Hematopoietic multipotent progenitor cell treated with erythropoietin and hydrocortisone succinate and interleukin-3 and kit ligand, for 8 days (in vitro differentiated cells): ENCODE measurements at places on chromosomes 1 and 21.

DNA sequence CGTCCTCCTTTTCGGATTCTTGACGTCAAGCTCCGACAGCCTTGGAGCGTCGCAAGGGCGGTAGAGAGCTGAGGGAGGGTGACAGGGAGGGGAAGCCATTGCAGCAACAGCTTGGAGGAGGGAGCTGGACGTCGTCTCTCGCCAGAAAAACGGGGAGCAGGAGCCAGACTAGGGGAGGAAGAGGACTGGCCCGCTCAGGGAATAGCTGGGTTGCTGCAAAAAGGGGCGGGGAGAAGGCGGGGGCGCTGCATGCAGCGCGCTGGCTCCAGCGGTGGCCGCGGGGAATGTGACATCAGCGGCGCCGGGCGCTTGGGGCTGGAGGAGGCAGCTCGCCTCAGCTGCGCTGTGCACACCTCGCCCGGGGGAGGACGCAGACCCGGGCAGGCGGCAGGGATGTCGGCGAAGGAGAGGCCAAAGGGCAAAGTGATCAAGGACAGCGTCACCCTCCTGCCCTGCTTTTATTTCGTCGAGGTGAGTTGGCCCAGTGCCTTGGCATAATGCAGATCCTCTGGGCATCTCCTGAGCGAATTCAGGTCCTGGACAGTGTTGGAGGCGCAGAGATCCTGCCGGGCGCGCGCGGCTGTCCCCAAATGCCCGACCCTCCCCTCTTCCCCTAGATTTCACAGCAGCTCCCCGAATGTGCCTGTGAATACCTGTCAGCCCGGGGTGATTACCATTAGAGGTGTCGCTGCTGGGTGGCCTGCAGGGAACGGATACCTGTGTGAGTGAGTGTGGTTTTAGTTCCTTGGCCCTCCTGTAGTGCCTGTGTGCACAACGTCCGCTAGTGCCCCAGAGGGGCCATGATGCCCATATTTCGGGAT is at the start of gene PLPPR4:
PLPPR4 (plus strand) TSS at position 292 of the 821 bp plus-strand sequence; CDS start at position 394, 102 bp downstream.
- DNase-seq, result no peak

DNA sequence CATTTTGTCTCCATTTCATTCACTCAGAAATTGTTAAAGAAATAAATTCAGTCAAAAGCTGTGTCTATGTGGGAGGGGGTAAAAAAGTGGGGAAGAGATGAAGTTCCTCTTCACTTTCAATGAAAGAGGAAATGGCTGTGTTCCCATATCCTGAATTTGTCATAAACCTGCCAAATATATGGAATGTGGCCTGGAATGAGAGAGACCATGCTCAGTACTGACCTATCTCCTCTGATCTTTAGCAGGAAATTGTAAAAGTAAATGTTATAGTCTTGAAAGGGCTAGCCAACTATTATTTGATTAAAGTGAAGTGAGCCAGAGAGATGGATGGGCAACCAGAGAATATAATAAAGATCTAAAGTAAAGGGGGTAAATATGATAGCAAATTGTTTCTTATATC is 130.3 kb upstream of the C21orf91 start:
- DNase-seq, result no peak

DNA sequence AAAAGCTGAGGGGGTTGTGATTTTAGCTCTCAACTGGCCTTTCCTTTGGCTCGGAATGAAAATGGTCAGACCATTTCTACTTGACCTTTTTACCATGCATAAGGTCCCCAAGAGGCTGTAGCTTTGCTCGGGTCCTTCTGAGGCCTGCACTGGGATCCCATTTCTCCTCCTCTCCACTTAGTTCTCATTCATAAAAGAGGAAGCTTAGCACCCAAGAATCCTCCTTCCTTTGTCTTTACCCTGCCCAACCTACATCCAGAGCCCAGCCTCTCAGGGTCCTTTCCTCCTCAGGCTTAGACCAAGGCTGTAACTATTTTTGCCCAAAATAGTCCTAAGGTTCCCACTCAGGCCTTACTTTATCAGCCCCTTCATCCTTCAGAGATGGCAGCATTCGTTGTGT is 6.0 kb upstream of the SLC27A3 start:
- no peak for DNase-seq

DNA sequence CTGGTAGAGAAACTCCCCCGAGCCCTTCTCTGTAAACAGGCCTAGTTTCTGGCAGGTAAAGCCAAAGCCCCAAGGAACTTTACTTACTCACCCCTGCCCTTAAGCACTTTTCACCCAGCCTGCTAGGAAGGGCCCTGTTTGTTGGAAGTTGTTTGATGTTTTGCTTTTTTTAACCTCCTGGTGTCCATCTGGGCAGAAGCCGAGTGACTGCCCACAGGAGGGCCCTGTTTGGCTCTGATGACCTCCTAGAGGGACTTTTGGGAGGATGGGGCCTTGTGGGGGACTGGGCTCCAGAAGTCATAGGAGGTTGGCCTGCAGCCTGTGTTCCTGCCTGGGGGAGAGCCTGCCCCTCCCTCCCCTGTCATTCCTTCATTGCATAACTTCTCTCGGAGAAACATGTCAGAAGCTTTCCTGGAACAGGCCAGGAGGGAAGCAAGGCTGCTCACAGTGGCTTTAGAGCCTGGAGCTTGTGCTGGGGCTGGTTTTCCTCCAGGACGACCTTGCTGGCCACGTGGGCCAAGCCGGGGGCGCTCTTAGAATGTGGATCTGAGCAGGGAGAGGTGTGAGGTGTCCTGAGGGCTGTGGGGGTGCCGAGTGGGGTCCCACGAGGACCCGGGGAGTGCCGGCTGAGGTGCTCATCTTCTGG is 33.9 kb downstream of the COQ8A start:
- DNase-seq, result no peak

DNA sequence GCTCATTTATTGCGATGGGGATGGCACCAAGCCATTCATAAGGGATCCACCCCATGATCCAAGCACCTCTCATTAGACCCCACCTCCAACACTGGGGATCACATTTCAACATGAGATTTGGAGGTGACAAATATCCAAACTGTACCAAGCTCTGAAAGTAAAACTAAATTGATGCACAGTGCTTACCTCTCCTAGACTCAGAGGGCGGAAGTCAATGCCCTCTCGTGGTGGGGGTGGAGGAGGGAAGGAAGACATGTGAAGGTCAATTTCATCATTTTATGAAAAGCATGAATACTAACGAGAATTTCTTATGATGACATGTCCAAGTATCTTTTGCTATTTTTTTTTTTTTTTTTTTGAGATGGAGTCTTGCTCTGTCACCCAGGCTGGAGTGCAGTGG is 120.0 kb downstream of the PGBD5 start:
- DNase-seq, result no peak

GRCh38 chr1:24901791-24902470 is 28.1 kb downstream of the RUNX3 start:
- DNase-seq, result no peak

DNA sequence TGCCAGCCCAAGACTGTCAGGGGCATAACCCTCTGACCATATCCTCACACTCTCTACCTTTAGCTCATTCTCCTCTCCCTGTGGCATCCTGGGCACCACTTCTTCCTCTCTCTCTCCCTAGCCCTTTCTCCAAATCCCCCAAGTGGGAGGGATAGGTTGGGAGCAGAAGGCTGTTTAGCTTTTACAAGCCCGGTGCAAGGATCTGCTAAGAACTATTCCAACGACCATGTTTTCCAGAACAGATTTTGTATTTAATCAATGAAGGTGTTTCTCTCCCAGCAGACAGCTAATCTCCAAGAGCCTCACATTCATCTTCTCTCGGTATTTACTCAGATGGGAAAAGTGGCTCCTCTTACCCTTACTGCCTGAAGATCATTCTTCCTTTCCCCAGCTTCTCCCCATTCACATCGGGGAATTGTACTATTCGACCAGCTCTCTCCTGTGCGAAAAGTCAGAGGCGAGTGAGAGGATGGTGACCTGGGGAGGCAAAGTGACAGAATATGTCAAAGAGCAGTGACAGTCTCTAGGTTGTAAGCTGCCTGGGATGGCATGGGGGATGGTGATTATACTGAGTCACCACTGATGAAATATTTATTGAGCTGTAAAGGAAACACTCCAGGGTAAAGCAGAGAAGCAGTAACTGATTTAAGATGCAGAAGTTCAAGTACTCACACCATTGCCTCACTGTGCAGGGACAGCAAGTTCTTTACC is 47.0 kb upstream of the RBM15 start:
- DNase-seq, result no peak

- peak; percentile 32 for DNase-seq
These were observed 35.7 kb upstream of the SYT6 start for GRCh38 chr1:114189398-114189797.

- peak; percentile 25 for DNase-seq
These were observed 117.6 kb upstream of the CD34 start for GRCh38 chr1:208028526-208028925.

DNA sequence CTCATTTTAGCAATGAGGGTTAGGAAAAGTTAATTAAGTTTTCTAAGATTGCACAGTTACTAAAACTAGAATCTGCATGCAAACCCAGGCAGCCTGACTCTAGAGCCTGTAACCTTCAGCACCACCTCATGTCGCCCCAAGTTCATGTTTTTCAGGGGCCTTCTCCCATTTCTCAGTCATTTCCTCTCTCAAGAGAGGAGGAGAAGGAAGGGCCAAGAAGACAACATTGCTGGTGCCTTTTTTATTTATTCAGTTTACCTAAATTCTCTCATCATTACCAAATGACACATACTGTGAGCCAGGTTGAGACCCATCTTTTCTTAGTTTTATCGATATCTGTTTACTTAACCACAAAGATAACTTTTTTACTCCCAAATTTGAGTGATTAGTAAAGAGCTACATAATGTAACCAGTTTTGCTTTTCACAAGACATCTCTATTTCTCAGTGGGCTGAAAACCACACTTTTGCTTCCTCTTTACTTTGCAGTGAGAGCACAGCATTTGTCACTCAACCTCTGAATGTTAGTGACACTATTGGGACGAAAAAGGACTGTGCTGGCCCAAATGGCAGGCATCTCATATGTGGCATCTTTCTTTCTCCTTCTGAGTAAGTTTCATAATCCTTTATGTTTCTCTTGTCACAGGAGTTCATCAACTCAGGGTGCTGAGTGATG is at the start of gene CD101:
CD101 (plus strand) TSS at position 507 of the 674 bp plus-strand sequence; CDS start at position 565, 58 bp downstream.
- DNase-seq, result no peak

DNA sequence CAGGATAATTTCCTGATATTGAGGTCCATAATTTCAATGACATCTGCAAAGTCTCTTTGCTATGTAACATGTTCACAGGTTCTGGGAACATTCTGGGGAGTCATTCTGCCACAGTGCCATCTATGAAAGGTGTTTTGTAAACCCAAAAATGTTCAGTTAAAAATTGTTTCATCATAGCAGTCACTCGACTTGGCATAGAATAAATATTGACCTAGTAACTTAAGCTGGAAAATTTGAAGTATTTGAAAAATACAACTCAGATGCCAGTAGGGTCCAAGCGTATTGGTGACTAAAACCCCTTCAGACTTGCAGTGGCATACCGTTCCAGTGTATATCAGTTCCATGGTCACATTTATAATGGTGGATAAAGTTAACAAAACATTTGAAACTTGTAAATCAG is 6.8 kb downstream of the DESI2 start:
- DNase-seq, result no peak

GRCh38 chr21:41304068-41304720 is 12.4 kb upstream of the FAM3B start:
- DNase-seq, result no peak

- DNase-seq, result peak; percentile 92
These were observed 8.0 kb upstream of the MAN1C1 start for GRCh38 chr1:25608488-25609178.

- no peak for DNase-seq
These were observed 47.3 kb upstream of the LRRC52 start for GRCh38 chr1:165496501-165496900.

DNA sequence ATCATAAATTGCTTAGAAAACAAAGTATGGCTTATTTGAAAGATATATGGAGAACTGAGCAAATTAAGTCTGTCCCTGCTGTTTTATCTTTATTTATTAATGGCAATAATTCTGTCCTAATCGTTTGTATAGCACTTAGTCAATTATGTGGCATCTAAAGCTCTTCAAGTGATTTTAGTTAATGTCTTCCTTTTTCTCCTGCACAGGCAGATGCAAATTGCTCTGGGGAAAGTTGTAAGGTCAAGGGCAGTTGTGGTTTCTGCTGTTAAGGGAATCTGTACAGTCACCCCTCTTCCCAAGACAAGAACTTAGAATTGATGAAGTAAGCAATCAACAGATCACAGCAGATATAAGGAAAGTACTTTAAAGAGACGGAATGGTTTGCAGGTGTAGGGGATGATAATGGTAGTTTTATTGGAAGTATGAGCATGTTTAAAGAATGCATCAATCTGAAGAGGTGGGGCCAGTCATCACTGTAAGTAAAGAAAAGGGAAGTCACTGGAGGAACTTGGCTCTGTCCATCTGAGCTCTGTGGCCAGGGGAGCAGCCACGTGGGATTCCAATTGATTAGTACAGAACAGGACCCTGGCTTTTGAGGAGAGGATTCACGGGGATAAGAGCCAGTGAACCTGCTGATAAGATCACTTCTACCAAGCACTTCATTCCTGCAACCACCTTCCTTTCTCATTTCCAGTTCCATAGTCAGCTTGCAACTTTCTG is 116.0 kb upstream of the KCNJ6 start:
- no peak for DNase-seq

- no peak for DNase-seq
These were observed 40.4 kb downstream of the GATAD2B start for GRCh38 chr1:153882296-153882912.

GRCh38 chr1:203478986-203479385 is 3.4 kb downstream of the PRELP start:
- DNase-seq, result no peak

DNA sequence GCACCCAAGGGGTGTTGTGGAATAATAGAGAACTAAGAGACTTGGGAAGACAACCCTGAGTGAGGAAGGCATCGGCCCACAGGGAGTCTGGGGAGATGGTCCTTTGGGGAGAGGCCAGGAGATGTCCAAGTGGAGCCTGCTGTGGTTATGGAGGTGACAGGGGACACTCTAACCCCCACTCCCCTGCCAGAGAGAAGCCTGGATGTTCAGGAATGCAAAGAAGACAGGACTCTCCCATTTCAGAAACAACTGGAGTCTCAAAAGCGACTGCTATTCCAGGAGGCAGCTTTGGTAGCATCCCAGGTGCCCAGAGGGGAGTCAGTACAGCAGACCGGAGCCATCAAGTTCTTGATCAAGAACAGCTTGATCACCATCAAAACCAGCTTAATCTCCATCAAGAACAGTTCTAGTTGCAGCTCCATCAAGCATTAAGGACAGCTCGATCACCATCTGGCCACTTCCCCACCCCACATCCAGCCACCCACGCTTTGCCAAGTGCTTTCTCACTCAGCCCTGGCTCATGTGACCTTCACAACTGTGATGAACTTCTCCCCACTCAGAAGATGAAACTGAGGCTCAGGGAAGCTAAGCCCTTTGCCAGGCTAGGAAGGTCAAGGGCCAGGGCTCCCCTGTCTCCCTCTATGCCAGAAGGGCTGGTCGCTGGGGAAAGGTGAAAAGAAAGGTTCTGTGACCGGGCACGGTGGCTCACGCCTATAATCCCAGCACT is 743 bp downstream of the CD52 start:
- peak; percentile 46 for DNase-seq

- peak; percentile 46 for DNase-seq
These were observed 16.2 kb downstream of the AZIN2 start for GRCh38 chr1:33097137-33097611.
